CD4-positive, alpha-beta memory T cell (primary cell): ENCODE measurements at places on chromosomes 2 and 18. TPM values are rescaled to one million over a fixed set of nuclear protein-coding genes. Genes with fewer than 3 reads are reported as not detected.

SPEG gene
- total RNA-seq: 9.0 TPM

GATA6 gene
- total RNA-seq: not detected

ANKRD36B gene
- 82.0 TPM for total RNA-seq

IL37 gene
- total RNA-seq: not detected

RAB6C gene
- total RNA-seq: 0.11 TPM

CDK5R2 gene
- total RNA-seq: not detected

TRABD2A gene
- total RNA-seq: 90.7 TPM

GNAL gene
- total RNA-seq: 0.26 TPM

UGT1A10 gene
- total RNA-seq: not detected

GPR35 gene
- 6.3 TPM for total RNA-seq

AGXT gene
- not detected for total RNA-seq

CFC1 gene
- not detected for total RNA-seq

TCF7L1 gene
- not detected for total RNA-seq

C1QL2 gene
- total RNA-seq: not detected

MOCOS gene
- 0.12 TPM for total RNA-seq

ATP9B gene
- 76.4 TPM for total RNA-seq

ZNF142 gene
- 54.5 TPM for total RNA-seq

FAHD2A gene
- total RNA-seq: 30.7 TPM

DSG4 gene
- not detected for total RNA-seq

PRPF40A gene
- total RNA-seq: 105 TPM

THOC1 gene
- 69.9 TPM for total RNA-seq

LYG2 gene
- total RNA-seq: not detected

BUB1 gene
- total RNA-seq: 1.7 TPM

CROCC2 gene
- not detected for total RNA-seq

GKN1 gene
- total RNA-seq: not detected
